ENCODE measurements at places on chromosomes 6 and 20. TPM values are rescaled to one million over a fixed set of nuclear protein-coding genes. Genes with fewer than 3 reads are reported as not detected.

VGLL2 gene
- not detected for polyA plus RNA-seq

CALHM4 gene
- polyA plus RNA-seq: not detected

ZNF322 gene
- 6.1 TPM for polyA plus RNA-seq

UBE3D gene
- 4.4 TPM for polyA plus RNA-seq

PTCRA gene
- polyA plus RNA-seq: not detected

TMEM14A gene
- 52.7 TPM for polyA plus RNA-seq

OR2J2 gene
- polyA plus RNA-seq: not detected

GRM1 gene
- 0.05 TPM for polyA plus RNA-seq

LAMA4 gene
- polyA plus RNA-seq: 3.7 TPM

MCHR2 gene
- polyA plus RNA-seq: not detected

PHACTR3 gene
- not detected for polyA plus RNA-seq

BHLHE23 gene
- polyA plus RNA-seq: not detected

SPATA25 gene
- 0.77 TPM for polyA plus RNA-seq

SNX3 gene
- polyA plus RNA-seq: 102 TPM

CRIP3 gene
- polyA plus RNA-seq: 2.1 TPM

MAPK13 gene
- polyA plus RNA-seq: 0.63 TPM

ISM1 gene
- 0.39 TPM for polyA plus RNA-seq

TFB1M gene
- polyA plus RNA-seq: 9.8 TPM

GLO1 gene
- 98.4 TPM for polyA plus RNA-seq

KIAA1755 gene
- 0.13 TPM for polyA plus RNA-seq

ANKRD66 gene
- polyA plus RNA-seq: not detected

COX4I2 gene
- not detected for polyA plus RNA-seq

SEC23B gene
- polyA plus RNA-seq: 74.8 TPM

PNLDC1 gene
- 0.13 TPM for polyA plus RNA-seq

SEMG1 gene
- not detected for polyA plus RNA-seq

SIGLEC1 gene
- not detected for polyA plus RNA-seq

TFAP2A gene
- 26.9 TPM for polyA plus RNA-seq

CD40 gene
- 4.7 TPM for polyA plus RNA-seq

DDO gene
- polyA plus RNA-seq: 0.08 TPM

BTN1A1 gene
- not detected for polyA plus RNA-seq

ALDH8A1 gene
- 0.18 TPM for polyA plus RNA-seq
